ENCODE measurements at places on chromosomes 7 and 10.
A peak's percentile ranks its signal among the peaks of the same experiment; 100 is the strongest.

- DNase-seq = no peak
Observed at GRCh38 chr7:22184549-22185199, 172.3 kb downstream of the RAPGEF5 start.

DNA sequence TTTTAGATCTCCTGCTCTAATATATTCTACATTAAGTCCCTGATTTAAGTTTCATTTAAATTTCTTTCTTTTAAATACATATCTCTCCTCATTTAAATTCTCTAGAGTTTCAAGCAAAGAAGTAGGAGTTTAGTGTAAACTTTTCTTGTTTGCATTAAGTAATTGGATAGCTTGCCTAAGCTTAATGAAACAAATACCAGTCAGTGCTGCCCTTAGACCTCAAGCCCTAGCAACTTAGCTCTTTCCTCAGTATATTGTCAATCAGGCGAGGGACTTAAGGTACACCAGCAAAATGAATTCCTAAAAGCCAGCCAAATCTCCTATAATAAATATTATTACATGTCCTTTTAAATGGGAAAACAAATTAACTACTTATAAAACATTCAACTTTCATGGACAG is 101.5 kb downstream of the CHCHD3 start:
- no peak for DNase-seq

GRCh38 chr7:111827863-111828504 is 265.7 kb upstream of the IMMP2L start:
- DNase-seq = peak; percentile 30

GRCh38 chr10:92571649-92572048 is 2.2 kb downstream of the IDE start:
- no peak for DNase-seq

DNA sequence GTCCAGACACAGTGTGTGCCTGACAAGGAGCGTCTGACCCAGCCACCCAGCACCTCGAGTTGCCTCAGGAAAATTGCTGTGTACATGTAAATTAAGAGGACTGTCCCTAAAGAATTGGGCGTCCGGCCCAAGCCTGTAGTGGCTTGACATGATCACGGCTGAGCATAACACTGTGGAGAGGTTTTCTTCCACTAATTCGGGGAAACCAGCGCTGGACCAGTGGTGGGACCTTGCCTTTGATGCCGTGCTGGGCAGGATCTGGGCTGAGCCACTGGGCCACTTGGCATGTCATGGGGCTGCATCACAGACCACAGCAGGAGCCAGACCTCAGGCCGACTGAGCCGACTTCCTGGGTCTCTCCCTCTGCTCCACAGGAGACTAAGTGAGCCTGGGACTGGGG is 282.5 kb downstream of the GLRX3 start:
- DNase-seq = no peak

DNA sequence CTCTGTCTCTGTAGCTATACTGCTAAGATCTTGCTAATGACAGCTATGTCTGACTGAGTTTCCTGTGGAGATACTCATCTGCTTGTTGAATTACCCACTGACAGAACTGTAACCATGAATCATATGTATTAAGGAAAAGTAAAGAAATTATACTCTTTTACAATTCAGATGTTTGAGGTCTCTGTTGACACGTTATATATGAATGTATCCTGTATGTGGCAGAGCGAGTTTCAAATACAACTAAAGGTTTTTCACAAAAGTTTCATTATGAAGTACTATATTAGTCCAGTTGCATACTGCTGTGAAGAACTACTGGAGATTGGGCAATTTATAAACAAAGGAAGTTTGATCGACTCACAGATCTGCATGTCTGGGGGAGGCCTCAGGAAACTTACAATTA is 232.5 kb downstream of the CDK14 start:
- DNase-seq = no peak

DNA sequence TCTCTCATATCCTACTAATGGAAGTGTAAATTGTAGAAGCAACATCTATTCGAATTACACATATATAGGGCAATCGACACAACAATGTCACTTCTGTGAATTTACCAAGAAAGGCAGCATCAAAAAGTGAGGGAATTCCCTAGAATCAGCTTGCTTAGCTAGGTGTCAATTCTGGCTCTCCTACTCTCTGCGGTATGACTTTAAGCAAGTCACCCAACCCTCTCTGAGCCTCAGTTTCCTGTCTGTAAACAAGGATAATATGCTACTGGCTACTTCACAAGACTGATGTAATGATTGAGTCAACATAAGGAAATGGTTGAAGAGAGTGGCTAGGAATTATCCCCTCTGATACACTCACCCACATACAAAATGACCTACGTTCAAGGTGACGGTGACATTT is 19.4 kb downstream of the CCDC6 start:
- DNase-seq = no peak

GRCh38 chr10:85600026-85600743 is 766.4 kb downstream of the GRID1 start:
- no peak for DNase-seq

DNA sequence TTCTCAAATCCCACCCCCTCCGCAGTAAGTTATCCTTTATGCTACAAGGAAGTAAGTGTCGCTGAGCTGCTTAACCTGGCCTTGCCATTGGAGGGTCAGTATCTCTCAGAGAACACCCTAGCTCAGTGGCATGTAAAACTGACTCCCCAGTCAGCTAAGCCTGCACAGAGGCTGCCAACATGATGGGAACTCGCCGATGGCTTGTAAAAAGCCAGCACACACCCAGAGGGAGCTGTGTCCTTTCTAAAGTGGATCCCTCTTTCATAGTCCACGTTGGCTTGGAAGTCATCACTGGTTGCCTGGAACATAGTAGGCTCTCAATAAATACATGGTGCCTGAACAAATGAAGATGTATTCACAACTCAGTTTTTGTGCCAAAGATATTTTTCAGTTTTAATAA is 249.1 kb upstream of the YAE1 start:
- DNase-seq = no peak

- peak; percentile 5 for DNase-seq
Observed at GRCh38 chr7:2983586-2983985, 60.1 kb downstream of the CARD11 start.

DNA sequence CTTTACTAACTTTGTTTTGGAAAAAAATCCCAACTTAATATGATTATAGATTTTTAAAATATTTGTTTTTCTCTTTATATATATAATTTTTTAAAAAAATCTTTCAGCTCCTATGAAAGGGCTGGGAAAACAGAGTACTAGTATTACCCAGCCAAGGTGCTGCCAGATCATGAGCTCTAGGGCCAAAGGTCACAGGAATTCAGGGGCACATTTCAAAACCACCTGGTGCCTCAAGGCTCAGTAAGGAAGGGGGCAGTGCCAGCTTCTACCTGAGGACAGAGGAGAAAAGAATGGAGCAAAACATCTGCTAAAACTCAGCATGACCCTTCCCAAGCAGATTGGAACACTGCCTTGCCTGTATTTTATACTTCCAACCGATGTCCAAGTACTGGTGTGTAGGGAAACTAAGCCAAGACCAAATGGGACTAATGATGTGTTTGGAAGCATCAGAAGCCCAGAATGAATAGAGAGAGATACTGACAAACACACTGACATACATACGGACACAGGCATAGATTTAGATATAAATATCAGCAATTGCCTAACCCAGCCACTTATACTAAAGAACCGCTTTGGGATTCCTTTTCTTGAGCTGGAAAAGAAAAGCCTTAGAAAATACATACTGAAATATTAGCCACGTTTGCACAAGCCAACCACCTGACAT is 667.3 kb downstream of the PARD3 start:
- DNase-seq = no peak

GRCh38 chr10:98377001-98377400 is 38.0 kb downstream of the PYROXD2 start:
- DNase-seq = no peak

DNA sequence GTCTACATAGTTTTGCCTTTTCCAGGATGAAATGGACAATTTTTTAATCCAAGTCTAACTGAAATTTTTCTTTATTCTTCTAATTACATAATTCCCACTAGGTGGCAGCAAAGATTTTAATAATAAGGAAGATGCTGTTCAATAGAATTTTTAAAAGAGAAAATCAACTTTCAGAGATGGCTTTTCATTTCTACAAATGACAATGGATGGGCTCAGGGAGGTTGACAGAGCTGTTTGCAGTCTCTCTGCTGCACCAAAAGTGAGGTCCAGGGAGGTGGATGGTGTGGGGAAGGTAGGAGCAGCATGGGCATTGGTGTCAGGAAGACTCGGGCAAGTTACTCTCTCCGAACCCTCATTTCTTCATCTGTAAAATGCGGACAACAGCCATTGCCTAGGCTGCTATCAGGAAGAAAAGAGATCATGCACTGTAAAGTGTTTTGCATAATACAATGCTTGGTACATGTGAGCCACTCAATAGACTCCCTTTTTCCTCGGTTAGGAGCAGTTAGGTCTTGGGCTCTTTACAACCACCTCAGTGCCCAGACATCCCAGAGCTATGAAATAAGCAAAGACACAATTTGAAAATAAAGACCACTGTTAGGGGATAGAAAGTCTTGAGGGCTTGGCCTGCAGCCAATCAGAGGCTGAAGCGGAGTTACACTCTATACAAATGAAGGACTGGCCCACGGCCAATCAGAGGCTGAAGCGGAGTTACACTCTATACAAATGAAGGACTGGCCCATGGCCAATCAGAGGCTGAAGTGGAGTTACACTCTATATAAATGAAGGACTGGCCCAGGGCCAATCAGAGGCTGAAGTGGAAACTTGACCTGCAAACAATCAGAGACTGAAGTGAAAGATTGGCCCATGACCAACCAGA is 107.1 kb downstream of the ABLIM1 start:
- DNase-seq = peak; percentile 29

GRCh38 chr7:5005066-5005465 is 40.6 kb upstream of the RBAK start:
- no peak for DNase-seq

DNA sequence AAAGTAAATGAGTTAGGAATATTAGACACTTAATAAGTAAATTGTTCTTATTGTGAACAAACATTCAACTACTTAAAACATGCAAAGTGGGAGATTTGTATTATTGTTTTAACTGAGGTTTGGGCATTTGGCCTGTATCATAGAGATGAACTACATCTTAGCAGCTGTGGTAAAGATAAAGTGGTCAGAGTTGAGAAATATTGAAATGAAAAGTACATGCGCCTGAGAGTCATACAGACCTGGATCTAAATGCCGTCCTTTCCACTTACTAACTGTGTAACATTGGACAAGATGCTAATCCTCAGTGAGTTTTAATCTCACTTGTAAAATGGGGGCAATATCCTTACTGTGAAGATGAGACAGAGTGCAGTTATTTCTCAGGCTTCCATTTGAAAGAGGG is 74.5 kb downstream of the KMT2E start:
- no peak for DNase-seq

GRCh38 chr10:36345807-36346206 is 703.7 kb upstream of the FZD8 start:
- DNase-seq = no peak

- DNase-seq = peak; percentile 7
Observed at GRCh38 chr7:143379611-143380259, 1.4 kb upstream of the ZYX start.

DNA sequence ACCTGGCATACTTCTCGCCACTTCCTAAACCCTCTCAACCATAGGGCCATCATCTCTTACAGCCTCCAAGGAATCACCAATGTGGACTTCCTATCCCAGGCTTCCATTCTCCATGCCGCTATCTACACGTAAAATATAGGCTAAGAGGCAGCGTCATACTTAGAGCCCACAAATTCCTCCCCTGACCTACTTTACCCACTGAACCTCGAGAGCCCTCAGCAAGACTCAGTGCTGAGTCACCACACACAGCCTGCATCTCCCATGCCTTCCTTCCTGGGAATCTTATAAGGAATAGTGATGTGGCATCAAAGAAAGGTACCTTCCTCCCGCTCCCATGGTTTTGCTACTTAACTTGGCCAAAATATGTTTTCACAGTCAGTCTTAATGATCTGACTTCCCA is 435.6 kb upstream of the NFE2L3 start:
- DNase-seq = peak; percentile 19

GRCh38 chr10:51716981-51717380 is 17.6 kb upstream of the CSTF2T start:
- peak; percentile 11 for DNase-seq

- no peak for DNase-seq
Observed at GRCh38 chr7:146223851-146224250, 107.2 kb downstream of the CNTNAP2 start.

DNA sequence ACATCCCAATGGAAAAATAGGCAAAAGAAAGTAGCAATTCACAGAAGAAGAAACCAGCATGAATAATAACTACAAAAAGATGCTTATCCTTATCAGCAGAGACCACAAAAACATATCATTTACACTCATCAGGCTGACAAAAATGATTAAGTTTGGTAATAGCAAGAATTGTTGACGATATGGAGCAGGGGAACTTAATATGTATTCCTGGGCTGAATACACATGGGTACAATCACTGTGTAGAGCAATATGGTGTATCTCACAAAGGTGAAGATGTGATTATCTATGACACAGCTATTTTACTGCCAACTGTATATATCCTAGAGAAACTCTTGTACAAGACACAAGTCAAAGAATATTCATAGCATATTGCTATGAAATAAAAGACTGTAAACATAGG is 141.8 kb upstream of the NOBOX start:
- no peak for DNase-seq

- DNase-seq = no peak
Observed at GRCh38 chr7:22672846-22673680, 53.9 kb upstream of the IL6 start.

DNA sequence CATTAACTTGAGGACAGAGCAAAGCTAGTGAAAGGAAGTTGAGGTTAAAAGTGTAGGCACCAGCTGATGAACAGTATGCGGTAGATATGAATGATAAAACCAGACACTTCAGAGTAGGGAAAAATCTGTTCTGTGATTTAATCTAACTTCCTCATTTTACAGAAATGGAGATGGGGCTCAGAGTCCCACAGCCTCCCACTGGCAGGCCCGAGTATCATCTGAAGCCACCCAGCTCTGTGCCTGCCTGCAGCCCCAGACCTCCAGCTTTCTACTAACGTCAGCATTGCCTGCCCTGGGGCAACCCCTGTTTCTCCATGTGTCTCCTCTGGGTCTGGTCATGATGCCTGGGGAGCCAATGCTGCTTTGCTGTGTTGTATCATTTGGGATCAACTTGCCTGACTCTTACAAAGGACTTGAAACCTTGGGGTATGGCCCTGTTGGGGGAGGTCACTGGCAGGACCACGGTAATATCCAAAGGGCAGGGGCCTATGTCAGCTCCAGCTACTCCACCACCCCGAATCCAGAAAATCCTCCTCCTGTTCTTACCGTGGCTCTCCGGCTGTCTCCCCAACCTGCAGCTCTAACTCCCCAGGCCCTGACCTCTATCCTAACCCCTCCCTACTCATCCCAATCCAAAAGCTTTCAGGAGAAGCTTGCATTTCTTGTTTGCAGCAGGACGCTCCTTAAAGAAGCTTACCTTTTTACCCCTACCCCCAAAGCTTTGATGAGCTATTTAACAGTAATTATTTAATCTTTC is 56.2 kb upstream of the NPY start:
- DNase-seq = no peak

- DNase-seq = no peak
Observed at GRCh38 chr10:93873420-93874115, 20.2 kb upstream of the SLC35G1 start.

GRCh38 chr10:11743461-11744338 is 1.5 kb downstream of the ECHDC3 start:
- DNase-seq = no peak
